ENCODE measurements at places on chromosomes 5 and 9.

DNA sequence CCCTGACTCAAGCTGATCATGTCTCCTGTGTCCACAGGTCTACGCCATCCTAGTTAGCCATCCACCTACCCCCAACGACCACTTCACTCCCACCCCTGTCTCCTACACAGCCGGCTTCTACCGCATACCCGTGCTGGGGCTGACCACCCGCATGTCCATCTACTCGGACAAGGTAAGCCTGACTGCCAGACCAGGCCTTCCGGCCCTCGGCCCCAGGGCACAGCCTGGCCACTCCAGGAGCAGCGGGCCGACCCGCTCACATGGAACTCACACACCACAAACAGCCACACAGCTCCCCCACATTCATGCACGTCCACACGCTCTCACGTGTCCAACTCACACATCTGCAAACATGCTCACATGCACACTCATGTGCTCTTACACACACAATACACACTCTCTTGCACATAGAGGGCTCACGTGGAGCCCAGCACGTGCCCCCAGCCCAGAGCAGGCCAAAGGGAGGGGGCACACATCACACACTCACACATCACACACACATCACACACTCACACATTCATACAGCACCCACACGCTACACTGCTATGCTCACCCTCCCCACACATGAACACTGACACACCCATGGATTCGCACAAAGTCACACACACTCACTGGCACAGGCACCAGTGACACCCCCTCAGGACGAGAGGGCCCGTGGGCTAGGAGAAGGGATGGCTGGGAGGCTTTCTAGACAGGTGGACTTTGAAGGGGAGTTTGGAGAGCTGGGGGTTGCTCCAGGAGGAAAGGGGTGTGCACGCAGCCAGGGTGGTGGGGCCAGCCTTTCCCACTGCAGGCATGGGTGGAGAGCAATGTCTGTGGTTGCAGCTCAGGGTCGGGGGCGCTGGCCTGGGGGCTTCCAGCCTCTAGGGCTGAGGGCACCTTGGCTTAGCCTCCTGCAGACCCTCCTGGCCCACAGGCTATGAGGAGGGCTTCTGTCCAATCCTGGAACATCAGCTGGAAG, 3.3 kb downstream of the GRIN1 start:
- DNase-seq, result no peak

DNA sequence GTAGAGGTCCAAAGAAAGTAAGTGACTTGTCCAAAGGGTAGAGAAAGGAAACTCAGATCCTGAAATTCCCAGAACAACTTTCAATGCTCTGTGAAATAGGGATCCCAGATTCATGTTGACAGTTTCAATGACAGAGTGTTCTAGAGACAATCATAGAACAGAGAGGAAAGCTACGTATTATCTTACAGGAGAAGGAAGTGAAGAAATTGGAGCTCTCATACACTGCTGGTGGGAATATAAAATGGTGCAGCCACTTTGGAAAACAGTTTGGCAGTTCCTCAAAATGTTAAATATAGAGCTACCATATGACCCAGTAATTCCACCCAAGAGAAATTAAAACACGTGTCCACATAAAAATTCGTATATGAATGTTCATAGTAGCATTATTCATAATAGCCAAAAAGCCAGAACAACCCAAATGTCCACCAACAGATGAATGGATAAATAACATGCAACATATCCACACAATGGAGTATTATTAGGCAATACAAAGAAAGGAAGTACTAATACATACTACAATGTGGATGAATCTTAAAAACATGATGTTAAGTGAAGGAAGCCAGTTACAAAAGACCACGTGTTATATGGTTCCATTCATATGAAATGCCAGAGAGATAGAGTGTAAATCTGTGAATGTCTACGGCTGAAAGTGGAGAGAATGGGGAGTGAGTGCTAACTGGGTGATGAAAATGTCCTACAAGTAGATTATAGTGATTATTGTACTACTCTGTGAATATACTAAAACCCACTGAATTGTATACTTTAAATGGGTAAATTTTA, 197.1 kb downstream of the NTRK2 start:
- DNase-seq, result no peak

- peak; percentile 29 for DNase-seq
These were observed 55.4 kb upstream of the RNF130 start for GRCh38 chr5:180126716-180127681.

- DNase-seq, result no peak
These were observed 34.1 kb downstream of the ZNF622 start for GRCh38 chr5:16431490-16431889.

- DNase-seq, result peak; percentile 44
These were observed 23.6 kb upstream of the TNFSF8 start for GRCh38 chr9:114953959-114954358.

- no peak for DNase-seq
These were observed 2.2 kb upstream of the PRRT1B start for GRCh38 chr9:131543141-131543540.

DNA sequence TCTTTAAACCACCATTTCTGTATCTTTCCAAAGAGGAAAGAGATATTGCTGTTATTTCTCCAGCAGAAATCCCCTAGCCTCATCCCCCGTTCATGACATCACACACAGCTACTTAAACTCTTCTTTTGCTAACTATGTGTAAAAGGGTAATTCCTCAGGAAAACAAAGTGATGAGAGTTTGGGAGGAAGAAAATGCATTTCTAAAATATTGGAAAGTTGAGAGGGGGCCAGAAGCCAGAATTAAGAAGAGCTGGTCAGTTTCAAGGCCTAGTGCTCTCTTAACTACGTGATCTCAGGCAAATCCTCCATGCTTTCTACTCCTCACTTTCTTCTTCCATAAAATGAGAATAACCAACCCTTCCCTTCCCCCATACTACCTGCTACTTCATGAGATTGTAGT, 109.4 kb downstream of the LIFR start:
- DNase-seq, result no peak

DNA sequence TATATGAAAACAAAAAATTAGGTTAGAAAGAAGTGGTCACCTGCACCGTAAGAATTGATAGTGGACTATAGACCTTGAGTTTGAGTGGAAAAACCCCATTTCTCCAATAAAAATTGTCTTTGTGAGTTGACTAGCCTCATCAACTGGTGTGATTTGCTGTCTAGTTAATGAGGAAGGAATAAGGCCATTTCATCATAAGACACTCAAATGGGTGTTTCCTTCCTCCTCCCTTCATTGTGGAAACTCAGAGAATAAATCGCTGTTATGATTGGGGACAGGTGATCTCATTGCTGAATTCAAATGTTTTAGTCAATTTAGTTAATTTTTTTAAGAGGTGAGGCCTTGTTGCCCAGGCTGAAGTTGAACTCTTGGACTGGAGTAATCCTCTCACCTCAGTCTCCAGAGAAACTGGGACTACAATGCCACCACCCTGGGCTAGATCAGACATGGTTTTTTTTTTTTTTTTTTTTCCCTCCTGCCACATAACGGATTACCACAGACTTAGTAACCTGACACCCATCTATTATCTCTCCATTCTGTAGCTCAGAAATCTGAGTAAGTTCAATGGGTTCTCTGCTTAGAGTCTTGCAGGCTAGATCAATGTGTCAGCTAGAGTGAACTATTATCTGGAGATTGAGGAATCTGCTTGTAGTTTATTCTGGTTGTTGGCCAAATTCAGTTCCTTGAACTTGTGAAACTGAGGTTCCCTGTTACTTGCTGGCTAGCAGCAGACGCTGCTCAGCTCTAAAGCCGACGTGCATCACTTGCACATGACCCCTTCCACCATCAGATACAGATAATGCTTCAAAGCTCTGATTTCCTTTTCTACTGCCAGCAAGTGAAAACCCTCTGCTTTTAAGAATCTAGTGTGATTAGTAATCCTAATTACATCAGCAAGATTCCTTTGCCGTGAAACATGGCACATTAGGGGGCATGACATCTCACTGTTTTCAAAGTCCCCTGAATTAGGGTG, 663.8 kb upstream of the CDH9 start:
- DNase-seq, result no peak

DNA sequence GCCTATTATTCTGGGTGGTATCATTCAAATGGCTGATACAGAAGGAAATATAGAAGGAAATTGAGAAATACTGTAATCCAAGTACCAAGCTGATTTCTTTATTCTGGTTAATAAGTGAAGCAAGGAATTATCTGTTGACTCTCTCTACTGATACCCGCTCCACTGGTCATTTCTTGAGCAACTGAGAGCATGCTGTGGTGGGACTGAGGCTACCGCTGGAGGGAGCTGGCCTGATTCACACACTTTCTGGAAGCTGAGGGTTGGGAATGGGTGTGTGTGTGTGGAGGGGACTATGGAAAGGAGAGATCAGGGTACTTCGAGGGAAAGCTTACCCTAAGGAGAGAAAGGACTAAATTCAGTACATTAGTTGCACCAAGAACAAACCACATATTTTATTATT, 104.1 kb downstream of the UGCG start:
- no peak for DNase-seq

- no peak for DNase-seq
These were observed 12.9 kb downstream of the TRAF2 start for GRCh38 chr9:136899196-136899595.

DNA sequence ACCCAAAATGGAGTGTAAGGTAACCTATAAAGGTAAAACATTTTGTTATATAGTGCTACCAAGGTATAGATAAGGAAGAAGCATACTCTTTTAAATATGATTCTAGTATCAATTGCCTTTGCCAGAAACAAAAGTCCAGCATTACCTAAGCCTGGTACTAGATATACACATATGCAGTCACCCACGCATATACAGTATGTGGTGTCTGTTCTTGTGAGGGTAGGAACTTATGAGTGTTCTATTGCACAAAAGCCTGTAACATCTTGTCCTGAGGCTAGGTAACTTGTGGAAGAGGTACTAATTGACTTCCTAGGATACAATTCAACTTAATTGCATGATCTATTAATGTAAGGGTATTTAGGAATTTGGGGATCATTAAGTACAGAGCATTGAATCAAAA, 31.3 kb upstream of the IFNE start:
- no peak for DNase-seq

GRCh38 chr5:173833196-173833985, 54.8 kb upstream of the CPEB4 start:
- no peak for DNase-seq

DNA sequence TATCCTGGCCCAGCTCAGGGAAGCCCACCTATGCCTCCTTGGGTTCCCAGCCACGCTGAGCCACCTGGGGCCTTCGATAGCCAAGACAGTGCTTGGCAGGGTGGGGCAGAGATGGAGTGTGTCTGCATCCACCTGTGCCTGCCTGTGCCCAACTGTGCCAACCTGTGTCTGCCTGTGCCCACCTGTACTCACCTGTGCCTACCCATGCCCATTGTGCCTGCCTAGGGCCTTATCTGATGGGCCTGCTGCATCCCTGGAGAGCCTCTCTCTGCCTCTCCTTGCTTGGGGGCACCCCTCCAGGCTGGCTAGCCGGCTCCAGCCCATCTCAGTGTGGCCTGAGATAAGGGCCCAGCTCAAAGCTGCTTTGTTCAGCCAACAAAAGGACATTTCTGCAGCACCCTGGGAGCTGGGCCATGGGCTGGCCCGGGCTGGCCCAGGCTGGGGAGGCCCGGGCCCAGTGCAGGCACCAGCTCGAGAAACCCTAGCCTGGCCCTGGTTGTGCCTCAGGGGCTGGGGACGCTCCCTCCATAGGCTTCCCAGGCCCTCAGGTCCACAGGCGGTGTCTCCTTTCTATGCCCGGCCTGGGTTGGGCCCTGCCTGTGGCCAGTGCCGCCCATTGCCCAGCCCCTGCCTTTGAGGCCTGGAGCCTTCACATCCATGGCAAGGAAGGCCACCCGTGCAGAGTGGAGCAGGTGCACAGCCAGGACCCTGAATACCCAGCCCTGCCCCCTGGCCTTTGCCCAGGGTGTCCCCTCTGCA, 37.3 kb upstream of the NOTCH1 start:
- DNase-seq, result no peak

DNA sequence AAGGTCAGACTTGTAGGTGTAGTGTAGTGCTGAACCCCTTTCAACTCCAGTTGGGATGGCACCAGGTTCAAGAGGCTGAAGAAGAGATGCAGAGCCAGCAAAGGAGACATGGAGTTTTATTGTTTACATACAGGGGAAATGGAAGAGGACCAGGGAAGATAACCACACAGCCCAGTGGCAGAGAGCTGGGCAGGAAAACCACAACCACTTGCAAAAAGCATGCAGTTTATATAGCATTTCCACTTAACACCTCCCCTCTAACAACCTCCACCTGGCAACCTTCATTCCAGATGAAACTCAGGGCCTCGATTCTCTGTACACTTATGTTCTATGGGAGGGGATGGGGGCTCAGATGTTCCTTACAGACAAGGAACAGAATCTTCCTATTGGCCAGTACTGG, 56.9 kb downstream of the SNX24 start:
- no peak for DNase-seq

- DNase-seq, result no peak
These were observed 10.5 kb downstream of the LURAP1L start for GRCh38 chr9:12785260-12785770.

- no peak for DNase-seq
These were observed 152.5 kb upstream of the NFIB start for GRCh38 chr9:14466429-14466818.

GRCh38 chr9:77725820-77726219, 77.7 kb upstream of the GNA14 start:
- peak; percentile 58 for DNase-seq

GRCh38 chr5:87499478-87500410, 87.0 kb upstream of the CCNH start:
- DNase-seq, result no peak

DNA sequence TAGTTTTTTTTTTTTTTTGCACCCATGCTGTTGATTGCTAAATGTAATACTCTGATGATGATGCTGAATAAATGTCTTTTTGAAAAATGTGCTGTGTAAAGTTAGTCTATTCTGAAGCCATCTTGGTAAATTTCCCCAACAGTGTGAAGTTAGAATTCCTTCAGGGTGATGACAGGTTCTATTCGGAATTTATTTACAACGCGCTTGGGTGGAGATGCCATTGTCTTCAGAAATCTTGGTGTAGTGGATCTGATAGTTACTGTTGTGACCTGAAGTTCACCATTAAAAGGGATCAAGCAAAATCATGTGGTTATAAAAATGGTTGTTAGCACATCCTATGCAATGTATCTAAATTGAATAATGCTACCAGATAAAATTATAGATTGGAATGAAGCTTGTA, 36.3 kb upstream of the DMRT1 start:
- no peak for DNase-seq

DNA sequence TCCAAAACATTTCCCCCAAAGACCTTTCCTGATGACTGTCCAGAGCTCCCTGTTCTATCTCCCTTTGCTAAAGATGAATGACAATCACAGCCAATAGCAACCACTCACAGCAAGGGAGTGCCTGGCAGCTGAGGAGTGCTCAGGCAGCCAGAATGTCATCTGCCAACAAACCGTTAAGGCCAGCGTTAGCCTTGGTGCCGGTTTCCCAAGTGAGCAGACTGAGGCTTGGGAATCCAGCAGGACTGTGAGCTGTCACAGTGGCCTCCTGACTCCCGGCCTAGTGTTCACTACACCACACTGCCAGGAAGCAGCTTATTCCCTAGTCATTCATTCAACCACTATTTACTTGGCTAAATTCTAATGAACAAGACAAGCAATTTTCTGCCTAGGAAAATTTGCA, 24.7 kb downstream of the STK10 start:
- DNase-seq, result no peak
